ENCODE measurements at places on chromosomes 2 and 18. TPM values are rescaled to one million over a fixed set of nuclear protein-coding genes. Genes with fewer than 3 reads are reported as not detected.

DNA sequence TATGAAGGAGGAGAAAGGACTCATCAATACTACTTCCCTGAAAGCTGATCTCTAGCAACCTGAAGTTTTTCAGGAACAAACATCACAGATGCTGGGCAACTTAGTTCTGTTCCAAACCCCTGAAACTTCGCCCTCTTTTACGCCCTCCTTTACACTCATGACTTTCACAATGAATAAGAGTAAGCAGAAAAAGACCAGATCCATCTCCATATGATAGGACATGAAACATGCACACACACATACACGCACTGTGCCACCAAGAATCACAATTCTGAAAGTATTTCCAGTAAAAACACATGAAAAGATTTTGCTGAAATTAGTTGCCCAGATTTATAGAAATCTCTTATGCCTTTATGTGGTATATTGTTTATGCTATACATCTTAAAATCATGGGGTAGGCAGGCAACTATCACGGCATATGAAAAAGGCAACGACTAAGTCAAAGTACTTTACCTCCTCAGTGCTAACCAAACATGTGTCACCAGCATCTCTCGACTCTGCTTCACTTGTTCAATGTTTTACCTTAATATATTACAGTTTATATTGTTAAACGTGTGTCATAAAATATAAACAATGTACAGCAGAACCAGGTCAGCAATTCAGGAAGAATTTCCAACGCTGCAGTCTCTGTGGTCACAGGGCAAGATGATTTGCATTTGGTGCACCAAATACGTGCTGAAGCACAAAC is 47.8 kb downstream of the NHEJ1 start:
- DNase-seq: no peak

DNA sequence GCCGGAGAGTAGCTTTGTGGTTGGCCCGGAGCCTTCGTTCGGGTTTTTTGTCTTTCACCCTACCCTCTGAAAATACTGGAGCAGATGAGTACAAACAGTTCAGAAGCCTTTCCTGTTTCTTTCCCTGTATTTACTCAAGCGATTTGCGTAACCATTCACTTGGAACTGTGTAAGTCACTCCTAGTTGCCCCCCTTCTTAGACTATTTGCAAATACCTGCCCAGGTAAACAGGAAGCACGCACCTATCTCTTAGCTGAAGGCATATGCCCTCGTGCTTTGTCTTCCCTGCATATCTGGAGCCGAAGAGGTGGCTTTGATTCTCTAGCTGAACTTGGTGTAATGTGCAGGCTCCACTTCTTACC is 1.4 kb downstream of the KCNS3 start:
- DNase-seq: no peak

Gene RAD51AP2
- total RNA-seq: 1.2 TPM

- DNase-seq: no peak
Observed at GRCh38 chr18:65363911-65364632, 386.7 kb upstream of the CDH7 start.

GRCh38 chr2:27885234-27885633 is 5.0 kb downstream of the RBKS start:
- DNase-seq: no peak

DNA sequence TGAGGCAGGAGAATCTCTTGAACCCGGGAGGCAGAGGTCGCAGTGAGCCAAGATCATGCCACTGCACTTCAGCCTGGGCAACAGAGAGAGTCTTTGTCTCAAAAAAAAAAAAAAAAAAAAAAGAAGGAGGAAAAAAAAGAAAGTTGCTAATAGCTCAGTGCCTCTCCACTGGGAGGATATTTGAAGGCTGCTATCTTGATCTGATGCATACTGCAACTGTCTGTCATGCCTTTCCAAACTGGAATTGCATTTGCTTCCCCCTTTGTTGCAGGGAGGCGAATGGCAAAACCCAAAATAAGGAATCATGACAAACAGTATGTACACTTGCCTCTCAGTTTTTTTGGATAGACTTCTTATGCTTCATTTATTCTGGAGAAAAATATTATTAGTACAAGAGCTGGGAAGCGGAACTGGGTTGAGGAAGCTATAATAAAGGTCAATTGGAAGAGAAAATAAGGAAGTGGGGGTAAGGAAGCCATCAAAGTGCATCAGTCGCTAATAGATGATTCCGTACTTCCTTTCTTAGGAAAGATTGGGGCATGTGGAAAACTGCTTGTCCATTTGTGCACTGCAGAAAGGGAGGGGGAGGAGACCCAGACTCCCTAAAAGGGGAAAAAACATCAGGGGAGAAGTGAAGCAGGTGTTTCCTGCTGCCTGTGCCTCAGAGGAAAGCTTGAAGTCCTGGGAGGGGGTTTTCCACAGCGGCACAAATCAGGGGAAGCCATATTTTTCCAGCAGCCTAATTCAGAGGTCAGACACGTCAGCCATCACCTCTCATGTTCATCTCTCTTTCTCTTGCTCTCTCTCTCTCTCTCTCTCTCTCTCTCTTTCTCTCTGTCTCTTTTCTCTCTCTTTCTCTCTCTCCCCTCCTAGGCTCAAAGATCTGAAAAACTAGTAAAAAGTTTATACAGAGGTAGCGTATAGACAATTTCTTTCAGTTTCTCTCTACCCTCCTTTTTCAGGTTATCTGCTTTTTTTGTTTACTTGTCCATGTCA is 301.4 kb upstream of the TNP1 start:
- no peak for DNase-seq

GRCh38 chr2:224882291-224883171 is 159.7 kb downstream of the DOCK10 start:
- DNase-seq: no peak

GRCh38 chr2:96175951-96176350 is 30.7 kb upstream of the DUSP2 start:
- DNase-seq: no peak
